ENCODE measurements at places on chromosomes 5 and 9.

DNA sequence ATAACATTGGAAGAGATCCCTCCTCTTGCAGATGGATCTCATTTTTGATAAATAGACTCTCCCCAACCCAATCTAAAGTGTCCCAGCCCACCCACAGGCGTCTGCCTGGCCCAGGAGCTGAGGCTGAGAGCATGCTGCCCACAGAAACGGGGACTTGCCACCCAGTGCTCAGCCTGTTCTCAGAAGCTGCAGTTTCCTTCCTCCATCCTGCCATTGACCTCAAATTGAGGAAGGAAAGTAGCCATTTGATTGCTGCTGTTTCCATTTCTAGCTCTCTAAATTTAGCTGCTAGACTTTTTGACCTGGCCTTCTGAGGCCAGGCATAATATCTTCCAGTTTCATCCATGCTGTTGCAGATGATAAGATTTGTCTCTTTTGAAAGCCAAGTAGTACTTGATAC is 31.1 kb upstream of the FRMD3 start:
- DNase-seq = no peak

DNA sequence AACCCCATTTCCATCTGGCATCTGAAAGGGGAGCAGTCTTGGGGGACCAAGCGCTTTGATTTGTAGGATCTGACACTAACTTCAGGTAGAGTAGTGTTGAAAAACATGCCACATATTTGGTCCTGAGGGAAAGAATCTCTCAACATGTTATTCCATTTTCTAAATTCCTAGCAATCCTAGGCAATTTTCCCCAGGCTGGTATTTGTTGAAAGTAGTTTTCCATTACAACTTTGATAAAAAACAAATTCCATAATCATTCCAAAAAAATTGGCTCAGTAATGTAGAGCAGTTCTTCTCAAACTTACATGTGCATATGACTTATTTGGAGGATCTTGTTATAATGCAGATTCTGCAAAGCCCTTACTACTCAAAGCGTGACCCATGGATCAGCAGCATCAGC is 477.9 kb downstream of the ACTL7B start:
- no peak for DNase-seq

GRCh38 chr5:16883806-16884205 is 52.3 kb downstream of the MYO10 start:
- no peak for DNase-seq

- DNase-seq = no peak
These were observed 47.3 kb upstream of the SUB1 start for GRCh38 chr5:32538031-32538547.

All from retina (tissue), 1 donor.